ENCODE measurements at places on chromosomes 1 and 21.

DNA sequence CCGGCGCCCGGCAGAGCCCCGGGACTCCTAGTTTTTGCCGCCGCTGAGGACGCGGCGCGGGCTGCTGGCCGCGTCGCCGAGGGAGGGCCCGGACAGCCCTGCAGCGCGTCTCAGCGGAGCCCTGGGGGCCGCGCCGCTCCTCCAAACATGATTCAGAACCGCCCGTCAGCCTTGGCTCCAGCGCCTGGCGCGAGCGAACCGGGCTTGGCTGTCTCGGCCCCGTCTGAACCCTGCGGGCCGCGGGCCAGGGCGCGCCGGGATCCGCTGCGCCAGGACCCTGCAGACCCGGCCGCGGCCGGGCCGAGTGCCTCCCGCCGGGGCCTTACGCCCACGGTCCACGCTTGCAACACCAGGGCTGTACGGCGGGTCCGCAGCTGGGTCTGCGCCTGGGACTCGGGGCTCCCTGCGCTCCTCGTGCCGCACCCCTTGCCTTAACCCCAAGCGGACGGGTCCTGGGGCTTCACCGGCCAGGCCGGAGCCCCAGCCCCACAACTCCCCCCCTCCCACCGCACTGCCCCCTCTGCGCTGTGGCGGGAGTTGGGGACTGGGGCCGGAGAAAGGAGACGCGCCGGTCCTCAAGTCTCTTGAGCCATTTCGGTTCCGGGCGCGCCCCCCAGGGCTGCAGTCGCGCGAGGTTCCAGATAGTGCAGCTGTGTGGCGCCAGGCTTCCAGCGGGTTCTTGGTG lies 48.4 kb upstream of the CD34 start:
- DNase-seq = peak; percentile 21

GRCh38 chr21:45991606-45992300 lies 10.2 kb downstream of the COL6A1 start:
- no peak for DNase-seq

DNA sequence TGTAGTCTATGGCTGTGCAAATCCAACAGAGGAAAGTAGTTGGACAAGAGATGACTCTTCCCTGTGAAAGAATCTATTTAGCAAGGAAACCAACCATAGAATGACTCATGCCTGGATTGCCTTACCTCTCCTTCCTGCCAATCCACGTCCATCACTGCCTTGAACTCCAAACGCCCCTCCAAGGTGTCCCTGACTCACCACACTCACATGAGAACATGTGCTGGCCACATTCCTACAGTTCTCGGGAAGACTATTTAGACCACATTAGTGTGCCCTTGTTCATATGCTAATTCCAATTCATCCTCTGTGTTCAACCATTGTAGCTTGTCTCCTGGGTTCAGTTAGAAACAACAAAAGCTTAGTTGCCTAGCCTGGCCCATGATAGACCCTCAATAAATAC lies 157.3 kb downstream of the SLC30A10 start:
- no peak for DNase-seq

DNA sequence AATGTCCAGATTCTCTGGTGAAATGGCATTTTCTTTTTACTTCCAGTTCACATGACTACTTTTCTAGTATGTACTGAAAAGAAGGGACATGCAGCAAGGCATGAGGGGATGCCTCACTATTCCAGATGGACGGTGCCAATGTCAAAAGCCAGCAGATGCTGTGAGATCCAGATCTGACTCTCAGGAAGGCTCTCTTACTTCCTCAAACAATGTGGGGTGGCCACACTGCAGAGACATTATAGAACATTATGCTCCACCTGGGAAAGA lies 17.7 kb downstream of the CRYZ start:
- DNase-seq = no peak

GRCh38 chr1:190168116-190168892 lies 309.4 kb downstream of the BRINP3 start:
- DNase-seq = no peak

DNA sequence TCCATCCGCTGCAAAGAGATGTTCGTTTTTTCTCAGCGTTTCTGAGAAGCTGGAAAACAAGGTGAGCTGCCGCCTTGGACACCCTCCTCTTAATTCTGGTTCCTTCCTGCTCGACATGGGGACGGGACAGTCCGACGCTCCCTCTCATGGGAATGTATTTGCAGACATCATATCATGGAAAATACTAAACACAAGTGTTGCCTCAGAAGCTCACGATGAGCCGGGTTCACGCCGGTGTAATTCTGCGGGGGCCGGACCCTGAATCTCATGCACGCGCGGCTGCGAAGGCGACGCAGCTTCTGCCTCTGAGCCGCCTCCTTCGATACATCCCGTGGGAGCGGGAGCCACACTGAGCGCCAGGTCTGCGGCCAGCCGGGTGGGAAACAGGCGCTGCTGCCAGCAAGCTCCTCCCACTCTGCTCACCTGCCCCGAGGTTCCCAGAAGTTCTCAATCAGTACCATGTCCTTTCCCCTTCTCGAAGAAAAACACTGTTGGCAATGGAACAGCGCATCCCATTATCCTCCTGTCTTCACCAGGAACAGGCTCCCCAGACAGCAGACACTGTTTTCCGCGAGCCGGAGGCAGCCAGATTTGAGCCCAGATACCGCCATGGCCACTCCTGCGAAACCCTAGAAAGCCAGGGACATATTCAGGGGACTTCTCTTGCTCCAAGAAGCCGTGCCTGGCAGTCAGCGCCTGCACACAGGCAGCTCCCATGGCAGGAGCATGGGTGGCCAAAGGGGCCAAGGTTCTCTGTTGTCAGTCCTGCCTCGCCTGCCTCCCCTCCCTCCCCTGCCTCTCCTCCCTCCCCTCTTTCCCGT lies 98.0 kb downstream of the WDR4 start:
- peak; percentile 13 for DNase-seq

DNA sequence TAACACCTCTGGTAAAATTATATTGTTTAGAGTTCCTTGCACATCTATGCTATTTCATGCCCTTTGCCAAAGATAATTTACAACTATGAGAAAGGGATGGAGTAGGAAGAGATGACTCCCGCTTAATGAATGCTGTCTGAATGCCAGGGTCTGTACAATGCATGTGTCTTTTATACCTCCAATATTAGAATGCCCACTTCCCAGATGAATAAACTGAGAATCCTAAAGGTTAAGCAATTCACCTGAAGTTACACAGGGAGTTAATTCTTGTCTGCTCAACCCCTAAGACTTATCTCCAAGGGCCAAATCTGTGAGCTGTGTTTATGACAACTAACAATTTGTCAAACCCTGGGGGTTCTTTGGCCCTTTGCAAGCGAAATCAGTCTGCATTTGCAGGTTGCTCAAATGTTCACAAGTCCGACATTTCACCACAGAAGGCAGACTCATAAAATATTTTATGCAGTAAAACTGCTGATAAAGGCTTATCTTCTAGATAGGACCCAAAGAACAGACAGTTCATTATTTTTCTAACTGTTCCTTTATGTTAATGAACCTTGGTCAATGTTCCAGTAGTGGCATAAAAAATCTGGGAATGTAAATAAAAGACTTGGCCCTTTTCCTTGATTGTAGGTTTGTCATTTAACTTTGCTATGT lies 50.2 kb upstream of the ATP1A1 start:
- no peak for DNase-seq

DNA sequence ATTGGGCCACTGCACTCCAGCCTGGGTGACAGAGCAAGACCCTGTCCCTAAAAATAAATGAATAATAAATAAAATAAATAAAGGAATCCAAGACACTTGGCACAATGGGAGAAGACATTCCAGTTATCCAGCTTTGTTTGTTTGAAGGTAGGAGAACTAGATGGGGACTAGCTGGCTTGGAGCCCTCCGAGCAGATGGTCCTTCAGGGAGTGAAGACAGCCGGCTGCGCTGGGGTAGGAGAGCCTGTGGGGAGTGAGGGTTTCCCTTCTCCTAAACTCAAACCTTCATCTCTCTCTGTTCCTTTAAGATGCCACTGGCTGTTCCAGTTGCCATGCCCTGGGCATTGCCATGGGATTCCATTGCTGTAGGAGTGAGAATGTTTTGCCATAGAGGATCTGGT lies 120.6 kb downstream of the NAV1 start:
- no peak for DNase-seq

- no peak for DNase-seq
Observed at GRCh38 chr1:183000167-183000962, 22.9 kb upstream of the LAMC1 start.

DNA sequence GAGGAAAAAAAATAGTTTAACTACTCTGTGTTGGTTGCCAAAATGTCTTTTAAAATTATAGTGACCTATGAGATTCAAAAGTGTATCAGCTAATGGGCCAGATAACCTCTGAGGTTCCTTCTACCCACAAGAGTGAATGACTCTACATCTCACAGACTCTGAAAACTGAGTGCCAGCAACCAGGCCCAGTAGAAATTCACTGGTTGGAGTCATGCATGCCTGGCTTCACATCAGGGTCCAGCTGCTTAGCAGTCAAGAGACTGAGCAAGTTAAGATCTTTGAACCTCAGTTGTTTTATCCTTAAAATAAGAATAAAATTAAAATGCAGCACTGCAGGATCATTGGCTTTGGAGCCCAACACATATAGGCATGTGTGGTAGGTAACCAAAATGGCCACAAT lies 342.6 kb upstream of the NFIA start:
- no peak for DNase-seq

GRCh38 chr1:43441894-43442637 lies 11.7 kb downstream of the HYI start:
- DNase-seq = no peak

- DNase-seq = peak; percentile 61
Observed at GRCh38 chr1:174999936-175000696, at the start of gene CACYBP. Gene CACYBP, plus strand, starts transcription at chr1:174999947. Its CDS starts 234 bp downstream, at chr1:175000181.

DNA sequence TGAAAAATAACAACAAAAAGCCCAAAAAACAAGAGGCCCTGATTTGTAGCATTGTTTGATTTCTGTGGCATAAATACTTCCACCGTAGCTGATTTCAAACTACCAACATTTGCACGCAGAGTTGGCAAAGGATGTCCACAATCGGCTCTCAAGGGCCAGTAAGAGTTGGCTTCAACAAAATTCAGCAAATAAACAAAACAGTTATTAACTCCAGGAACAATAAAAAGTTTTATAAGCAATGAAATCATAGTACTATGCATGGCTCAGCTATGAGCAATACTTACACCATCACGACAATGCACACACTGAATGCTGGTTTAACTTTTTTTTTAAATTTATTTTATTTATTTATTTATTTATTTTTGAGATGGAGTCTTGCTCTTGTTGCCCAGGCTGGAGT lies 8.7 kb upstream of the COX20 start:
- no peak for DNase-seq

- DNase-seq = no peak
Observed at GRCh38 chr21:46032100-46032499, 50.5 kb downstream of the COL6A1 start.

DNA sequence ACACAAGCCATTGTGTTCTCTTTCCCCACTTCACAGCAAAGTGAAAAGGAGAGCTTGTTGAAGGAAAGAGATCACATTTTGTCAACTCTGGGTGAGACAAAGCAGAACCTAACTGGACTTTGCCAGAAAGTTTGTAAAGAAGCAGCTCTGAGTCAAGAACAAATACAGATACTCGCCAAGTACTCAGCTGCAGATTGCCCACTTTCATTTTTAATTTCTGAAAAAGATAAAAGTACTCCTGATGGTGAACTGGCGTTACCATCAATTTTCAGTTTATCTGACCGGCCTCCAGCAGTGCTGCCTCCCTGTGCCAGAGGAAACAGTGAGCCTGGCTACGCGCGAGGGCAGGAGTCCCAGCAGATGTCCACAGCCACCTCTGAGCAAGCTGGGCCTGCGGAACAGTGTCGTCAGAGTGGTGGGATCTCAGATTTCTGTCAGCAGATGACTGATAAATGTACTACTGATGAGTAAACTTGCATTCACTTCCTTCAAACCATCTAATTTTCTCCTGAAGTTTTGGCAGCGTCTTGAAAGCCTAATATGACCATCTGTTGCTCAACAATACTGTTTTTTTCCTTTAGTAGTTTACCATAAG lies 43.7 kb downstream of the BACH1 start:
- DNase-seq = no peak

DNA sequence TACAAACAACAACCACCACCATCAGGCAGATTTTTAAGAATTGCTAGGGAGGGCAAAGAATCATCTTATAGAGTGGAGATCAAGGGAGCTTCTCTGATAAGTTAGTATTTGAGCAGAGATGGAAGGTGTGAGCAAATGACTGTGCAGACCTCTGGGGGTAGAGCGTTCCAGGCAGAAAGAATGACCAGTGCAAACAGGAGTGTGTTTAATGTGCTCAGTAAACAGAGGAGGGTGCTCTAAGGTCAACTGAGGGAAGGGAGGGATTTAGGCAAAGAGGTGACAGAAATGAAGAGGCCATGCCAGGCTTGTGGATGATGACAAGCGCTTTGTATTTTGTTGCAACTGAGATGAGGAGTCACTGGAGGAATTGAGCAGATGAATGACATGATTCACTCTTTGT lies 172.5 kb upstream of the GJB5 start:
- no peak for DNase-seq

GRCh38 chr1:22705586-22705985 lies 5.1 kb upstream of the EPHB2 start:
- no peak for DNase-seq

DNA sequence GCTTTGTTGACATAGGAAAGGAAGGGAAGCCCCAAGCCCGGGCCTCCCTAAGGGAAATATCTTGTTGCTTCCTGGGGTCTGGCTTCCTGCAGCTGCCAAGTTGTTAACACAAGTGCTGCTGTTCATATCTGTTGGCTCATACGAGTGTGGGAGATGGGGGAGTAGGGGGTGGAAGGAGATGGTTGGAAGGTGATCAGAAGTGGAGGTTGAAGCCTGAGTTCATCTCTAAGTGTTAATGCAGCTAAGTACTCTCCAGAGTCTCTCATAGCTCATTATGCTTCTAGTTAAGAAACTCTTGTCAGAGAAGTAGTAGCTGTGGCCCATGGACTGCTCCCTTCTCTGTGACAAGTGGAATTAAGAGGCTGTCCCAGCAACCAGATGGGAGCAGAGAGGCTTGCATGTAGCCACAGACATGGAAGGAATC lies 319.2 kb upstream of the SPAG17 start:
- DNase-seq = no peak

- no peak for DNase-seq
Observed at GRCh38 chr1:77416692-77417450, 135.1 kb downstream of the AK5 start.

DNA sequence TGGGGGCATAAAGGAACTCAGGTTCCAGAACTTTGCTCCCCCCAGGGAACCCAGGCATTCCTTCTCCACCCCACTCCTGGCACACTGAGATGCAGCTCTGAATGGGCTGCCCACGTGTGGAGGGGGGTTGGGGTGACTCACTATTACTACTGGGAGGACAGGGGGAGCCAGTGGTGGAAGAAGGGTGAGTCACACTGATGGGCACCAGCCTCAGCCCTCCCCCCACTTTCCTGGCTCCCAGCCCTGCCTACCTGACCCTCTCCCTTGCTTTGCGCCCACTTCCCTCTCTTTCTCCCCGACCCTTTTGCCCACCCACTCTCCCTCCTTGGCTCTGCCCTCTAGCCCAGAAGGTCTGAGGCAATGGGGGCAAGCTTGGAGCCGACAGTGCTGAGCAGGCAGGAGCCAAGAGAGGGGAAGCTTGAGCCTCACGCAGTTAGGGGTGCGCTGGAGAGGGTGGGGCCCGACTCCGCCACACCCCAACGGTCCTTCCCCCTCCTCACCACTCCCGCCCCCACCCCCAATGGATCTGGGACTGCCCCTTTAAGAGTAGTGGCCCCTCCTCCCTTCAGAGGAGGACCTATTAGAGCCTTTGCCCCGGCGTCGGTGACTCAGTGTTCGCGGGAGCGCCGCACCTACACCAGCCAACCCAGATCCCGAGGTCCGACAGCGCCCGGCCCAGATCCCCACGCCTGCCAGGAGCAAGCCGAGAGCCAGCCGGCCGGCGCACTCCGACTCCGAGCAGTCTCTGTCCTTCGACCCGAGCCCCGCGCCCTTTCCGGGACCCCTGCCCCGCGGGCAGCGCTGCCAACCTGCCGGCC lies at the start of gene LMNA:
LMNA (plus strand) TSS at position 611 of the 818 bp plus-strand sequence. CDS start 208 bp downstream, outside the sequence.
- peak; percentile 20 for DNase-seq
